ENCODE measurements at places on chromosomes 13 and 19. TPM values are rescaled to one million over a fixed set of nuclear protein-coding genes. Genes with fewer than 3 reads are reported as not detected.

Gene RFXANK
- 42.3 TPM for total RNA-seq

Gene ZNF793
- 3.4 TPM for total RNA-seq

Gene HCST
- 0.56 TPM for total RNA-seq

Gene SIGLEC12
- not detected for total RNA-seq

Gene ZFP14
- 5.1 TPM for total RNA-seq

Gene ZNF99
- total RNA-seq = not detected
